ENCODE measurements at places on chromosomes 4 and X. TPM values are rescaled to one million over a fixed set of nuclear protein-coding genes. Genes with fewer than 3 reads are reported as not detected.

The BEX1 gene
- total RNA-seq = not detected

DNA sequence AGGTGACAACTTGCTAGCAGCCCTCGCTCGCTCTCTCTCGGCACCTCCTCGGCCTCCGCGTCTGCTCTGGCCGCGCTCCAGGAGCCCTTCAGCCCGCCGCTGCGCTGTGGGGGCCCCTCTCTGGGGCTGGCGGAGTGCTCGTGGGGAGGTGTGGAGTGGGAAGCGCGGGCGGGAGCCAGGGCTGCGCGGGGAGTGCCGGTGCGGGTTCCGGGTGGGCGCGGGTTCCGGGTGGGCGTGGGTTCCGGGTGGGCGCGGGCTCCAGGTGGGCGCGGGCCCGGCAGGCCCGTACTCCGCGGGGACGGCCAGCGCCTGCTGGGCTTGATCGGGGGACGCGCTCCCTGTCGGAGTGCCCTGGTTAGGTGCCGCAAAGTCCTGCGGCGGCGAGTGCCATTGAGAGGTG is 384.3 kb downstream of the GPM6A start:
- H3K27ac ChIP-seq = no peak overlapping the region
- H3K36me3 ChIP-seq = no peaks in the 10 kb centered on the region
- no peaks in the 10 kb centered on the region for H3K27me3 ChIP-seq
- H3K4me3 ChIP-seq = no peak overlapping the region
- no peak for DNase-seq

GRCh38 chrX:103440621-103441020 is 64.3 kb downstream of the BEX3 start:
- H3K27me3 ChIP-seq = no peaks in the 10 kb centered on the region
- no peak overlapping the region for H3K4me3 ChIP-seq
- H3K27ac ChIP-seq = no peak overlapping the region
- no peaks in the 10 kb centered on the region for H3K4me1 ChIP-seq
- H3K36me3 ChIP-seq = no peaks in the 10 kb centered on the region

GRCh38 chr4:4671774-4672349 is 130.0 kb upstream of the STX18 start:
- H3K27ac ChIP-seq = no peak overlapping the region
- no peaks in the 10 kb centered on the region for H3K27me3 ChIP-seq
- no peak for DNase-seq
- H3K36me3 ChIP-seq = no peaks in the 10 kb centered on the region
- H3K4me1 ChIP-seq = no peaks in the 10 kb centered on the region

- H3K27ac ChIP-seq = peak overlapping the region; percentile 86
- no peaks in the 10 kb centered on the region for H3K27me3 ChIP-seq
- DNase-seq = no peak
- no peaks in the 10 kb centered on the region for H3K36me3 ChIP-seq
These were observed 719 bp upstream of the TCEAL4 start for GRCh38 chrX:103584596-103584995.

The RHOXF1 gene
- total RNA-seq = not detected

The HDX gene
- total RNA-seq = 5.3 TPM

The KCNE5 gene
- total RNA-seq = not detected

- H3K36me3 ChIP-seq = no peaks in the 10 kb centered on the region
- H3K4me3 ChIP-seq = no peak overlapping the region
- H3K4me1 ChIP-seq = no peaks in the 10 kb centered on the region
- no peak overlapping the region for H3K27ac ChIP-seq
- no peak for DNase-seq
These were observed 56.3 kb upstream of the LNX1 start for GRCh38 chr4:53647547-53647946.

GRCh38 chr4:109921384-109921808 is 8.7 kb downstream of the EGF start:
- H3K4me1 ChIP-seq = no peaks in the 10 kb centered on the region
- DNase-seq = no peak
- no peaks in the 10 kb centered on the region for H3K27me3 ChIP-seq
- no peak overlapping the region for H3K27ac ChIP-seq

DNA sequence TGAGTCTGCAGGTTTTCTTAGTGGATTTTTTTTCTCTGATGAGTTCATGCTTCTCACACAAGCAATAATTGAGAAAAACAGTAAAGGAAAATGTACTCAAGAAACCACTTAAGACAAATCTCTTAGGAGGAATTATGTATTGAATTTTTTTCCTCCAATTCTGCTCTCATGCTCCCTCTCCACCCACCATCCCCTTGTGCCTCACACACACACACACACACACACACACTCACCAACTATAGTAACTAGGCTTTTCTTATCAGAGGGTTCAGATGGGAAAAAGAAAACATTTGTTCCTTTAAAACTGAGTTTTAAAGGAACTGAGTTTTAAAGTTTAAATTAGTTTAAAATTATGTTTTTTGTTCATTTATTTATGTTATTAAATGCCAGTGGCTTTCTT is 47.0 kb upstream of the ANXA10 start:
- H3K36me3 ChIP-seq = no peaks in the 10 kb centered on the region
- H3K27me3 ChIP-seq = no peaks in the 10 kb centered on the region
- no peak overlapping the region for H3K27ac ChIP-seq
- no peak overlapping the region for H3K4me3 ChIP-seq
- DNase-seq = no peak

GRCh38 chr4:127575888-127576287 is 56.9 kb upstream of the INTU start:
- no peak for DNase-seq
- no peaks in the 10 kb centered on the region for H3K36me3 ChIP-seq
- no peaks in the 10 kb centered on the region for H3K27me3 ChIP-seq
- H3K4me1 ChIP-seq = no peaks in the 10 kb centered on the region
- H3K27ac ChIP-seq = no peak overlapping the region

DNA sequence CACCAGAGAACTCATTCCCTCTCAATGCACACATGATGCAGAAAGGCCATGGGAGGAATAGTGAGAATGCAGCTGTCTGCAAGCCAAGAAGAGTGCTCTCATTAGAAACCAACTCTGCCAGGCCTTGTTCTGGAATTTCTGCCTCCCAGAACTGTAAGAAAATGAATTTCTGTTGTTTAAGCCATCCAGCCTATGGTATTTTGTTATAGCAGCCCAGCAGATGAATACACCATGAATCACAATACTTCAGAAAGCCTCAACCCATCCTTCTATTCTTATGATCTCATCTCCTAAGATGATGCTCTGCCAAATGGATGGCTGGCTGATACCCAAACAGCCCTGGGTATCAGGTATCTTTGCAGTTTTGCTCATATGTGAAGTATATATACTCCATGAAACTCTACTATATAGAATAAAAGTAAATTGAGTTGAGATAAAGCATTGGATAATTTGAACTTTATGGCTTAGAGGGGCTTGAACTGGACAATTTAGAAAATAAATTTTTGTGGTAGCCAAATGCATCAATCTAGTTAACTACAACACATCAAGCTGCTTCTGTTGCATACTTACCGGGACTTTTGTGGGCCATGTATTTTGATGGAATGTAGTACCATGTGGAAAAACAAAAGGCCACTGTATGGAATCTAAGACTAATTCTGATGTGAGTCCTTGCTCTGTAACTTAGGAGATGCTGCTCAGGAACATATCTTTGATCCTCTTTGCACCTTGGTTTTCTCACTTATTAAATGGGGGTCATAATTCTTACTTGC is 245.9 kb downstream of the HS3ST1 start:
- no peak for DNase-seq
- H3K27me3 ChIP-seq = no peaks in the 10 kb centered on the region
- H3K36me3 ChIP-seq = no peaks in the 10 kb centered on the region

- no peaks in the 10 kb centered on the region for H3K4me1 ChIP-seq
- no peak for DNase-seq
- no peaks in the 10 kb centered on the region for H3K36me3 ChIP-seq
- H3K27me3 ChIP-seq = no peaks in the 10 kb centered on the region
These were observed 235.3 kb downstream of the TENM3 start for GRCh38 chr4:182478475-182478874.

GRCh38 chr4:47533689-47534347 is 48.7 kb downstream of the ATP10D start:
- H3K27me3 ChIP-seq = no peaks in the 10 kb centered on the region
- no peak for DNase-seq
- no peak overlapping the region for H3K27ac ChIP-seq
- peaks cover 4% of the 10 kb centered on the region for H3K36me3 ChIP-seq

- no peak for DNase-seq
- H3K36me3 ChIP-seq = no peaks in the 10 kb centered on the region
- no peaks in the 10 kb centered on the region for H3K4me1 ChIP-seq
- no peak overlapping the region for H3K27ac ChIP-seq
These were observed 32.0 kb upstream of the ANXA5 start for GRCh38 chr4:121728798-121729226.

DNA sequence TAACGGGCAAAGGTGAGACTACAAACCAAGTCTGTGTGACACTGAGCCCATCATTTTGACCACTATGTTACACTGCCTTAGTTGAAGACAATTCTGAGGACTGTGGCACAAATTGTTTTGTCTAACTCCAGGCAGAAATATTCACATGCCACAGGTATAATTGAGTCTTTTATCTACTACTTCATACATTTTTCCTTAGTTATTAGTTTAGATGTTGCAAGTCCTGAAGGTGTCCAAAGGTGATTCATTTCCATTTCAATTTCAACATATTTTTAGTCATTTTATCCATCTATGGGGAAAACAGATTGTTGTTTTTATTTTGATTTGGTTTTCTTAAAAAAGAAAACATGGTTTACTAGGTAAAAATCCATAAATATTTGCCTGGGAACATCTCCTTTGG is 341.7 kb upstream of the SMIM31 start:
- no peak overlapping the region for H3K4me3 ChIP-seq
- H3K36me3 ChIP-seq = no peaks in the 10 kb centered on the region
- no peak for DNase-seq
- H3K27me3 ChIP-seq = no peaks in the 10 kb centered on the region

GRCh38 chrX:70672326-70672725 is 227.7 kb downstream of the DLG3 start:
- H3K27ac ChIP-seq = no peak overlapping the region
- DNase-seq = no peak
- H3K4me3 ChIP-seq = no peak overlapping the region
- H3K27me3 ChIP-seq = no peaks in the 10 kb centered on the region
- H3K4me1 ChIP-seq = no peaks in the 10 kb centered on the region

The PPEF2 gene
- total RNA-seq = not detected

- H3K27ac ChIP-seq = no peak overlapping the region
- no peak for DNase-seq
- no peaks in the 10 kb centered on the region for H3K4me1 ChIP-seq
- H3K36me3 ChIP-seq = no peaks in the 10 kb centered on the region
These were observed 94.9 kb upstream of the WDR17 start for GRCh38 chr4:175970724-175971123.

- H3K27ac ChIP-seq = no peak overlapping the region
- no peaks in the 10 kb centered on the region for H3K27me3 ChIP-seq
- H3K36me3 ChIP-seq = no peaks in the 10 kb centered on the region
- H3K4me1 ChIP-seq = no peaks in the 10 kb centered on the region
- no peak for DNase-seq
These were observed 1710.5 kb upstream of the TENM3 start for GRCh38 chr4:180532691-180533090.

- H3K4me3 ChIP-seq = no peak overlapping the region
- no peaks in the 10 kb centered on the region for H3K4me1 ChIP-seq
- DNase-seq = no peak
- no peaks in the 10 kb centered on the region for H3K27me3 ChIP-seq
These were observed 605.8 kb upstream of the TENM3 start for GRCh38 chr4:181637186-181638105.

The GAB1 gene
- total RNA-seq = 31.0 TPM

The ARMCX2 gene
- total RNA-seq = 9.7 TPM

The SPANXB1 gene
- total RNA-seq = not detected

The TRIM60 gene
- not detected for total RNA-seq

The GATA1 gene
- total RNA-seq = not detected

GRCh38 chrX:138885886-138886285 is 174.4 kb upstream of the FGF13 start:
- no peaks in the 10 kb centered on the region for H3K36me3 ChIP-seq
- no peak overlapping the region for H3K4me3 ChIP-seq
- no peaks in the 10 kb centered on the region for H3K4me1 ChIP-seq

GRCh38 chr4:53863736-53864365 is 200.6 kb downstream of the CHIC2 start:
- H3K27ac ChIP-seq = no peak overlapping the region
- H3K27me3 ChIP-seq = no peaks in the 10 kb centered on the region
- H3K4me3 ChIP-seq = no peak overlapping the region
- H3K36me3 ChIP-seq = no peaks in the 10 kb centered on the region

DNA sequence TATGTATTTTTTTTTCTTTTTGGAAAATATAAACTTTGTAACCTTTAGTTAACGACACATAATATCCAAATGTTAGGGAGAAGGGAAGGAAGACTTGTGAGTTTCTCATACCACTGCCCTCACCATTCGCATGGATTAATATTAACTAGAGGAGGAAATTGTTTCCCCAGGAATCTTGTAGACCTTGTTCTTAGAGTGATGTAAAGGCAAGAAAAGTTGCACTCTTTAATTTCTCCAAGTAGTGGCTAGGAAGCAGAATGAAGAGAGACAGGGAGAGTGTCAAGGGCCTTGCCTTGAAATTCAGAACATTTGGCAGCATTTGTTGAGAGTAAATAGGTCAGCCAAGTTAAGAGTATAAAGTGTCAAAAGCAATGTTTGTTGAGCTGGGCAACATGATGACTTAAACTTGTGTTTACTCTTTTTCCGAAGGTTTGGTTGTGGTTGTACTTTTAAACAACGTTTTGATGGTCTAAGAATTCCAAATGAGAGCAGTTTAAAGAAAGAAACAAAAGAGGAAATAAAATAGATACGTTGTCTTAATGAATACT is 105.7 kb downstream of the TENM3 start:
- H3K4me1 ChIP-seq = no peaks in the 10 kb centered on the region
- no peak for DNase-seq
- H3K27ac ChIP-seq = no peak overlapping the region
- no peak overlapping the region for H3K4me3 ChIP-seq
- H3K36me3 ChIP-seq = no peaks in the 10 kb centered on the region

- no peaks in the 10 kb centered on the region for H3K36me3 ChIP-seq
- H3K27ac ChIP-seq = no peak overlapping the region
- no peak overlapping the region for H3K4me3 ChIP-seq
These were observed 155.4 kb downstream of the GPM6A start for GRCh38 chr4:175656649-175657048.

DNA sequence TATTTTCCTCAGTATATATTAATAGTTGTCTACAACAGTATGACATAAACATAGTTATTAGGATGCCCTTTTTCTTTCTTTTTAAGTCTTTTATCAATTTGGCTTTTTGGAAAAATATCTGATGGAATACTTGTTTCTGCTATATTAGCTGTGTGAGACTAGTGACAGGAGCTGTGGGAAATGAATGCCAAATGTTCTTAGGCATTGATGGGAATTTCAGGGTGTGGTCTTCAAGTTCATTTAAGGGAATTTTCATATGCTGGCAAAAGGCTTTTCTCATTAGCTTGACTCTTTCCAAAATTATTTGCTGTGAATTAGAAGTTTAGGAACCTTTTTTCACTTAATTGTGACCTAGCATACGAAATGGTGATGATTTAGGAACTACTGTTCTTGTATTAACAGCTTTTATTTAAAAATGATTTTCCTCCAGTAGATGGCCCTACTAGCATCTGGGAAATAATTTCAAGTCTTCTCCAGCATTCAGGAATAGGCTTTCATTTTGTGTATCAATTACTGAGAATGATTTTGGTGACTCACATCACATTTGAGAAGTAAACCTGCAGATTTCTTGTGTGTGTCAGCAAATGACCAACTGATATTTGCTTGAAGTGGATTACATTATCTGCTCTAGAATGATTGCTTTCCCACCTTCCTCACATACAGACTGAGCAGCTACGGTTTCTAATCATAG is 70.9 kb downstream of the HTT start:
- no peak for DNase-seq
- peaks cover 87% of the 10 kb centered on the region for H3K36me3 ChIP-seq
- H3K27ac ChIP-seq = no peak overlapping the region
- no peaks in the 10 kb centered on the region for H3K27me3 ChIP-seq
